NCI-H1930 (cell line): ENCODE measurements at places on chromosomes 5 and 9.

GRCh38 chr5:180467028-180467975, 26.9 kb upstream of the CNOT6 start:
- DNase-seq: no peak

DNA sequence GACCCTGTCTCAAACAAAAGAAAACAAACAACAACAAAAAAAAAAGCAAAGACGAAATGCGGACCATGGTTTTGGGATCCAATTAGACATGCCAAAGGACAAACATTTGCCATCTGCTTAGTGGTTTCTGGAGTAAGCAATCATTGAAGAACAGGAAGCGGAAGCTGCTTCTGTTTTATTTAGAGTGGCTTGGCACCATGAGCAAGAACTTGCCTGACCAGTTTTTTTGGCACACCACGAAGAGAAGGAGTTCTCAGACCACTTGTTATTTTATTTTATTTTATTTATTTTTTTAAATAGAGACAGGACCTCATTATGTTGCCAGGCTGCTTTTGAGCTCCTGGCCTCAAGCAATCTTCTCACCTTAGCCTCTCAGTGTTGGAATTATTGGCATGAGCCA, 17.0 kb downstream of the BTF3 start:
- no peak for DNase-seq

DNA sequence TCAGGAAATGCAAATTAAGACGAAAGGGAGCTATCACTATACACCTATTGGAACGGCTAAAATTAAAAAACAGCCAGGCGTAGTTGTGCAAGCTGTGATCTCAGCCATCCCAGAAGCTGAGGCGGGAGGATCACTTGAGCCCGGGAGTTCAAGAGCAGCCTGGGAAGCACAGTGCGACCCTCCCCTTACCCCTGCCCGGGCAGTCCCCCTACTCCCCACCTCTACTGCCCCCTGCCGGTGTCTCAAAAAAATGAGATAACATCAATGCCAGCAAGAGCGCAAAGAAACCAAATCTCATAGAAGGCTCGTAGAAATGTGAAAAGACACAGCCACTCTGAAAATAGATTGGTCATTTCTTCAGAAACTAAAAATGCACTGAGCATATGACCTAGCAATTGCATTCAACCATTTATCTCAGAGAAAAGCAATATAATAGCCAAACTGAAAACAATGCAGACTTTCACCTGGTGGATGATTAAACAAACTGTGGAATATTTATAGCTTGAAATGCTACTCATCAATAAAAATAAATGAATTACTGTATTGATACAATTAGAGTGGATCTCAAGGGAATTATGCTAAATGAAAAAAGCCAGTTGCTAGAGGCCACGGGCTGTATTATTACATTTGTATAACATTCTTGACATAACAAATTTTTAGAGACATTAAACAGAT, 20.6 kb downstream of the OR2V2 start:
- DNase-seq: peak; percentile 38

- DNase-seq: no peak
These were observed 212.5 kb downstream of the RAB3C start for GRCh38 chr5:58795327-58795726.

- DNase-seq: no peak
These were observed 142.0 kb upstream of the SLC28A3 start for GRCh38 chr9:84482607-84483006.

- no peak for DNase-seq
These were observed 201.3 kb downstream of the FANCC start for GRCh38 chr9:95116002-95116807.

GRCh38 chr5:28014779-28015178, 976.4 kb upstream of the CDH9 start:
- DNase-seq: no peak

DNA sequence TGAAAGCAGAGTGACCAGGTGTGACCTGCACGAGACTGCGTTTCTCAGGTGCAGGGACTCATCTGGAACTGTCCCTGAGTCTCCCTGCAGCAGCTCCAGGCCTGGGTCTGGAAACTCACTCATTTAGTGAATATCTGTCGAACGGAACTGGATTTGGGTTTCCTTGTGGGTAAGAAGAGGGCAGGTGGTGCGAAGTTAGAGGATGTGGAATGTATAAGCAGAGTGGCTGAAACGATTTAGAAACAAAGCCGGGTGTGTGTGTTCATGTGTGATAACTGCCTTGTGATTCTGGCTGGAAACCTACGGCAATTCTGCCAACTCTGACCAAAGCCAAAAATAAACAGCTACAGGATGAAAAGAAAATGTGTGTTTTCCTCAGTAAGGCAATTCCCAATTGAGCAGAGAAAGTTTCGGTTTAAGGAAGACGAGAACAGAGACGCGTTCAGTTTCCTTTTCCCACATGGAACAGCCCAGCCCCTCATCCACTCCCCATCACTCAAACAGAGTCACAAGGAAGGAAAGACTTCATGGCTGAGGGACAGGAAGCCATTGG, 130.3 kb downstream of the NSG2 start:
- DNase-seq: no peak

GRCh38 chr9:107138261-107138992, 144.7 kb upstream of the RAD23B start:
- DNase-seq: no peak
